Adrenal gland (tissue), 19 donors: ENCODE measurements at places on chromosomes 2 and 18. TPM values are rescaled to one million over a fixed set of nuclear protein-coding genes. Genes with fewer than 3 reads are reported as not detected.
A peak's percentile ranks its signal among the peaks of the same experiment; 100 is the strongest.

PRSS56 gene
- 0.07 TPM for polyA plus RNA-seq

SSB gene
- 72.6 TPM for polyA plus RNA-seq

KIAA2012 gene
- 0.09 TPM for polyA plus RNA-seq

CXXC1 gene
- 35.6 TPM for polyA plus RNA-seq

DSC2 gene
- polyA plus RNA-seq = 2.5 TPM

PROM2 gene
- 1.7 TPM for polyA plus RNA-seq

PLA2R1 gene
- polyA plus RNA-seq = 5.4 TPM

MC4R gene
- not detected for polyA plus RNA-seq

SCYGR4 gene
- polyA plus RNA-seq = not detected

ASAP2 gene
- 5.4 TPM for polyA plus RNA-seq

GCG gene
- polyA plus RNA-seq = not detected

TBR1 gene
- polyA plus RNA-seq = not detected

LCT gene
- not detected for polyA plus RNA-seq

CD207 gene
- 0.07 TPM for polyA plus RNA-seq

ALPP gene
- polyA plus RNA-seq = not detected

MZT2A gene
- polyA plus RNA-seq = 12.4 TPM

SALL3 gene
- not detected for polyA plus RNA-seq

DNAJC5G gene
- not detected for polyA plus RNA-seq

EPB41L3 gene
- polyA plus RNA-seq = 36.5 TPM

- DNase-seq = peak; percentile 83
These were observed 136.4 kb downstream of the SCG2 start for GRCh38 chr2:223465793-223466192.

GRCh38 chr2:10548626-10549025, 100.5 kb upstream of the ODC1 start:
- DNase-seq = no peak

DNA sequence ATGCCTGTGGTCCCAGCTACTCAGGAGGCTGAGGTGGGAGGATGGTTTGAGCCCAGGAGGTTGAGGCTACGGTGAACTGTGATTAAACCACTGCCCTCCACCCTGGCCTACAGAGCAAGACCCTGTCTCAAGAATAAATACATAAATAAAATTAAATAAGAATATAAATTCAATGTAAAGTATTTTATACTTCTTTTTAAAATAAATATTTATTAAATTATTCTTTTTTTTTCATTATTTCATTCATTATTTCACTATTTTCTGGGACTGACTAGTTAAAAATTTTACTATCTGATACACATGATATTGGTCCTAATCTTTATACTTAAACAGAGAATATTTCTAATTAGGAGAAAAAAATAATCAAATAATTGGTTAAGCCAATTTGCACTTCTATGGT, 917.6 kb downstream of the ERBB4 start:
- no peak for DNase-seq

- DNase-seq = peak; percentile 24
These were observed 32.3 kb downstream of the SLC9A4 start for GRCh38 chr2:102505290-102505689.

- DNase-seq = no peak
These were observed 54.5 kb upstream of the NPAS2 start for GRCh38 chr2:100765481-100765880.

- no peak for DNase-seq
These were observed 7.2 kb upstream of the CD226 start for GRCh38 chr18:69954719-69955480.

DNA sequence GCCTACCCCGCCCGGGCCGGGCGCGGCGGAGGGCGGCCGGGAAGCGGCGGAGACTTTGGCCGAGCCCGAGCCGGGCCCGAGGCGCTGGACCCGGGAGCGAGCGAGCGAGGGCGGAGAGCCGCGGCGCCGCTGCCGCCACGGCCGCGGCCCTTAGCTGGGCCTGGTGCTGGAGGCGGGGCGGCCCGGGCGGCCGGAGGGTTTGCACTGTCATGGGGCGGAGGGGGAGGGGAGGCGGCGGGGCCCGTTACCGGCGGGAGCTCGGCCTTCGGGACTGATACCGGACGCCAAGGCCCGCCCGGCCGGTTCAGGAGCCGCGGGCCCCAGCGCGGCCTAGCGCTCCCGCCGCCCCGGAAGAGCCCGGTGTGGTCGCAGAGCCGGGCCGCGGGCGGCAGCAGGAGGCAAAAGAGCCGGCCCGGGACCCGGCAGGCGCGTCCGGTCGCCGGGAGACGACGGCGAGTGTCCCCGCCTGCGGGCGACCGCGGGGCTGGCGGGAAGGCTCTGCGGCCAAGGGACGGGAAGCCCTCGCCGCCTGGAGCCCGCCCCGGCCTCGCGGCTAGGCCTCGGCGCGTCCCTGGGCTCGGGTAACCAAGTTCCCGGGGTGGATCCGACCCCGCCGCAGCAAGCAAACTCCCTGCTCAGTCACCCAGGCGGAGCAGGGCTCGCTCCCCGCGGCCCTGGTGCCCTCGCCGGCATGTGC, 697 bp downstream of the KCMF1 start:
- DNase-seq = peak; percentile 54

GRCh38 chr2:240164586-240164985, 24.1 kb upstream of the OTOS start:
- no peak for DNase-seq

DNA sequence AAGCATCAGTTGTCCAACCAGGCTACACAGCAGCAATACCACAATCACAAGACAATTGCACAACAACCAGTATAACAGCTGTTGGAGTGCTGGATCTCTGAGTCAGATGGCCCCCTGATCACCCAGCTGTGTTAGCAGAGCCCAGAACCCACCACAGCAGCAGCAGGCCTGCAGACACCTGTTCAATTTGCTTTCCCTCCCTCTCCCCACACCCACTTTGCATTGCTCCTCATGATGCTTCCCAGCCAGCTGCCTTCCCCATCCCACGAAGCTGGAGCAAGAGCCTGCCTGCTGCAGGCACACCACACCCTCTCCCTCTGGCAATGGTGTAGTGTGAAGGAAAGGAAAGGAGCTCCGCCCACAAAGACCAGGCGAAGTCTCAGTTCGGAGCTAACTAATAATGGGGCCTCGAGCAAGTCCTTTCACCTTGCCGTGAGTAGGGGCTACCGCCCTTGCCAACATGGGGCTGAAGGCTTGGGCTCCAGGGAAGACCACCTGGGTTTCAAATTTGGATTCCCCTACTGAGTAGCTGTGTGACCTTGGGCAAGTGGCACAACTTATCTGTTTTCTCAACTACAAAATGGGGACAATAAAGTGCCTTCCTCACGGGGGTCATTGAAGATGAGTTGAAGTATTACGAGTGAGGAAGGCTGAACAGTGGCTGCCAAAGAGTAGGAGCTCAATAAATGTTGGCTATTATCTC, 19.4 kb upstream of the ZBTB7C start:
- no peak for DNase-seq

DNA sequence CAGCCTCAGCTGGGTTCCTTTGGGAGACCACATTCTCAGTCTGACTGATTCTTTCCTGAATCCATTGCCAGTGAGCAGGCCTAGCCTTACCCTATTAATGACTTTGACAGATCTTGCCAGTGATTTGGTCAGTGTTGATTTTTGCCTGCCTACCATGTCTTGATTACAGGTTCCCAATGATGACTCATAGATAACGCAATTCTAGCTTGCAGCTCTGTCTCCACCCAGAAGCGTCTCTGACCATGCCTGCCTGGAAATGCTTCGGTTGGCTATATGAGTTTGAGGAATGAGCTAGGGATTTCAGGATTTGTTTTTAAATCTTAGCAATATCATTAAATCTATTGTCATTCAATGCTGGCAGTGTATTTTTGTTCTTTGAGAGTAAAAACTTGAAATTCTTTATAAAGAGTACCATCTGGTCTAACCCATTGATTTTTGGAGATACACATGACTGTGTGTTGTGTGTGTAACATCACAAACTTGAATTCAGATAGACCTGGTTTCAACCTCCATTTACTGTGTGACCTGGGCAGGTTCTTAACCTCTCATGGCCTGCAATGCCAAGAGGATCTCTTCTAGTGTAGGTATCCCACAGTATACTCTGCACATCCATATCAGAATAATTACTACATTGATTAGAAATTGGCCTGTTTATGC, 57.0 kb downstream of the CCDC150 start:
- DNase-seq = peak; percentile 9

- DNase-seq = no peak
These were observed 50.0 kb upstream of the TTC39C start for GRCh38 chr18:23964282-23965238.

DNA sequence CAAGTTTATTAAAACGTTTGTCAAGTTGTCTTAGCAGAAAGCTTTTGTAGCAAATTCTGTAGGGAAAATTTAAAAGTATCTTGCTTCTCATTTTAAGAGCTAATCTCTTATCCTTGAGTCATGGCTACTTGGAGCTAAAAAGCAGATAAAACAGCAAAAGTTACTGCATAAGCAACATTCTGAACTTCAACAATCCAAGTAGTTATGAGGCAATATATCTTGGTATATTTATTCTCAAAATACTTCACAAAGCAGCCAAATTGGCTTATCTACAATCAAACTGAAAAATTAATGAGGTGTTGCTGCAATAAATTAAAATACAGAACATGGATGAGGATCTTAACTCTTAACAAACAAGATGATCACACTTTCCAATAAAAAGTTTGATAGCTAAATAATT, 306.5 kb downstream of the PIEZO2 start:
- DNase-seq = no peak

DNA sequence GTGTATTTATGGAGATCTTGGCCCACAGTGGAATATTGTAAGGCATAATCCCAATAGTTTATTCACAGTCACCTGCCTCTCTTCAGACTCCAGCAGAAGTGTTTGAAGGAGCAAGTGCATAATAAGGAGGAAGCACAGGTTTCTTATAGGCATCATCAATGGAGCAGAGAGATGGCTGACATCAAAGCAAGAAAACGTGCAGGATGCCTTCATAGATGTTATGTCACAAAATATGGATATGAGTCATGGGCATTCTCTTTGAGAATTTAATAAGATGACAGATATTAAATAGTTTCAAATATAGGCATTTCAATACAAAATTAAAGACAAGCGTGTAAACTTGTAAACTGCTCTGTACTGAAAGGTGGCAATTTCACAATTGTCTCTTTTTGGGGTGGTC, 4.0 kb upstream of the RND3 start:
- DNase-seq = no peak

- DNase-seq = no peak
These were observed 152.2 kb downstream of the ESCO1 start for GRCh38 chr18:21448299-21448698.

DNA sequence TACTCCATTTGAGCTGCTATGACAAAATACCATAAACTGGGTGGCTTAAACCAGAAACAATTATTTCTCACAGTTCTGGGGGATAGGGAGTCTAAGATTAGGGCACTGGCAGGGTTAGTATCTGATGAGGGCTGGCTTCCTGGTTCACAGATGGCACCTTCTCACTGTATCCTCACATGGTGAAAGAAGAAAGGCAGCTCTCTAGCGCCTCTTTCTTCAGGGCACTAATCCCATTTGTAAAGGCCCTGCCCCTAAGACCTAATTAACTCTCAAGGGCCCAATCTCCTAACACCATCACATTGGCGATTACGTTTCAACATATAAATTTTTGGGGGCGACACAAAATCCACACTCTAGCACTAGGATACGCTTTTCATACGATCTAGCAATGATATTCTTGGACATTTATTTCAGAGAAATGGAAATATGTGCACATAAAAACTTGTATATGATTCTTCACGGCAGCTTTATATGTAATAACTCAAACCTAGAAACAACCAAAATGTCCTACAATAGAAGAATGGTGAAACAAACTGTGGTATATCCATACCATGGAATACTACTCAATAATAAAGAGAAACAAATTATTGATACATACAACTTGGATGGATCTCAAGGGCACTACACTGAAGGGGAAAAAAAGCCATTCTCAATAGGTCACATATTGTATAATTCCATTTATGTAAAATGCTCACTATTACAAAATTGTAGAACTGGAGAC, 111.0 kb downstream of the BCL2L11 start:
- no peak for DNase-seq

GRCh38 chr2:126674075-126674744, 18.3 kb downstream of the GYPC start:
- no peak for DNase-seq

DNA sequence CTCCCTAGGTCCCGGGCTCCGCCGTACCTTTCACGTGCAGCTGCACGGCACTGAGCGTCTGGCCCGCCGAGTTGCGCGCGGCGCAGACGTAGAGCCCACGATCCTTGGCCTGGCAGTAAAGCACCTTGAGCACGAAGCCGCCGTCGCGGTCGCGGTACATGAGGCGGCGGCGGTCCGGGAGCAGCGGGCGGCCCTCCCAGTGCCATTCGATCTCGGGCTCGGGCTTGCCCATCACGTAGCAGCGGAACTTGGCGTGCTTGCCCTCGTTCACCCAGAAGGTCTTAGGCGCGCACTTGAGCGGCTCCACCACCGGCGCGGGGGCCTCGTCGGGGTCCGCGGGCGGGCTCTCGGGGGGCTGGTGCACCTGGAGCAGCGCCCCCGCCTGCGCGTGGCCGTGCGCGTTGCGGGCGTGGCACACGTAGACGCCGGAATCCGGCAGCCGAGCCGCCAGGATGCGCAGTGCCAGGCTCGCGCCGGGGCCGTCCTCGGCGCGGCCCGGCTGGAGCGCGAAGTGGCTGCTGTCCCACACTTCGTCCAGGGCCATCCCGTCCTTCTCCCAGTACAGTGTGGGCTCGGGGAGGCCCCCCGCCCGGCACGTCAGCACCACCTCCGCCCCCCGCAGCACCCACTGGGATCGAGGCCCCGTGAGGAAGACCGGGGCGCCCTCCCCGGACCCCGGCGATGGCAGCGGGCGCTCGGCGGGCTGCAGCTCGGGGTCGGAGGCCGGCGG, 980 bp downstream of the OBSL1 start:
- peak; percentile 50 for DNase-seq

GRCh38 chr2:216878072-216878471, 18.2 kb upstream of the TNP1 start:
- DNase-seq = no peak

- no peak for DNase-seq
These were observed 69.4 kb downstream of the TWSG1 start for GRCh38 chr18:9403795-9404564.

DNA sequence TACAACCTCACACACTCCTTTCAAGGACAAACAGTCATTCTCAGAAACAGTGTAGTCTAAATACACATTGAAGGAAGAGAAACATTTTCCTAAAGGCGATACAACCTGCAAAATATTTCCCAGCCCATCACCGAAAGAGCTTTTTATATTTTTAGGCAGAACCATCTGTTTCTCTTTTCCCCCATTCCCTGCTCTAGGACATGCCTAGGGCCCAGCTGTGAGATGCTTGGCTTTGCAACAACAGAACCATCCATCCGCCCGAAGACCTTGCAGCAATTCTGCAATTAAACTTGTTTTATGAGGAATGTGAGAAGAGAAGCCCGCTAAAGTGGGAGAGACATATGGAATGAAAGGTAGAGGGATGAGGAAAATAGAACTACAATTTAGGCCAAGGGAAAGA, 105.6 kb upstream of the RFX8 start:
- no peak for DNase-seq

- no peak for DNase-seq
These were observed 103.0 kb upstream of the TMEM200C start for GRCh38 chr18:5998166-5998881.

GRCh38 chr2:126979039-126980003, 80.6 kb downstream of the TEX51 start:
- DNase-seq = no peak

- DNase-seq = no peak
These were observed 78.8 kb downstream of the HNRNPLL start for GRCh38 chr2:38523728-38524437.
